Substantia nigra (tissue), 51 donors: ENCODE measurements at places on chromosomes 1 and 21.

GRCh38 chr1:183270541-183271141 is 84.6 kb downstream of the LAMC2 start:
- no peak for DNase-seq

DNA sequence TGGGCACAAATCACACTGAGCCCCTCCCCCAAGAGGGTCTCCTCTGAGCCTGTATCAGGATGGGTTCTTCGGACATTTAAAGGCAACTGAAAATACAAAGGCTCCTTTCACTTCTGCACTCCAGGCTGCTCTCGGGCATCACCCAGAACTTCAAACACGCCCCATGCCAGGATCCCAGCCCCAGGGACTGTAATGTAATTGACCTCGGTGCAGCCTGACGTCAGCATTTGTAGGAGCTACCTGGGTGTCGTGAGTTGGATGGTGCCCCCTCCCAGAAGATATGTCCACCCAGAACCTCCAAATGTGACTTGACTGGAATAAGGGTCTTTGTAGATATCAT is 95.2 kb downstream of the PSMG1 start:
- no peak for DNase-seq

DNA sequence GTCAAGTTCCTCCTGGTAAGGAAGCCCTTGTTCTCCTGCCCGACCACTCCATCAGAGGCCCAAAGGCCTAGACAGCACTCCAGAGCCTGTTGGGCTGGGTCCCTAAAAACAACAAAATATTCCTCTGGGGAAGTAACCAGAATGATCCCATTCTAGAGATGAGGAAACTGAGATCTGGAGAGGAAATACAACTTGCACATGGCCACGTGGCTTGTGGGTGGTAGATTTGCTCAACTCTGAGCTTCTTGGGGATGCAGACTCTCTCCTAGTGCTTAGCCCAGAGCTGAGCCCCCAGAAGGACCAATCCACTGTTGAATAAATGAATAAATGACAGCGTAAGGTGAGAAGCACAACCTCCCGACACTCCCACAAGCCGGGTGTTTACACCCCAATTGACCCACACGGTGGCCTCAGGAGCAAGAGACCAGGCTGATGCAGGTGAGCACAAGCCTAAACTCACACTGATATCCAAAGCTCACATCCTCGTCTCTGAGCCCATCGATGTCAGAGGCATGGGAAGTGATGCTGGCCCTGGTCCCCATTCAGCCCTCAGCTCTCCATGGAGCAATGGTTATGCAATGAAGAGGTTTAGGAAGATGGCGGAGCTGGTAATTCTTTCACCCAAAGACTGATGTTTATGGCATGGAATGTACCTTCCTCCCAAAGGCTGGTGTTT is 172.5 kb upstream of the EDN2 start:
- no peak for DNase-seq

DNA sequence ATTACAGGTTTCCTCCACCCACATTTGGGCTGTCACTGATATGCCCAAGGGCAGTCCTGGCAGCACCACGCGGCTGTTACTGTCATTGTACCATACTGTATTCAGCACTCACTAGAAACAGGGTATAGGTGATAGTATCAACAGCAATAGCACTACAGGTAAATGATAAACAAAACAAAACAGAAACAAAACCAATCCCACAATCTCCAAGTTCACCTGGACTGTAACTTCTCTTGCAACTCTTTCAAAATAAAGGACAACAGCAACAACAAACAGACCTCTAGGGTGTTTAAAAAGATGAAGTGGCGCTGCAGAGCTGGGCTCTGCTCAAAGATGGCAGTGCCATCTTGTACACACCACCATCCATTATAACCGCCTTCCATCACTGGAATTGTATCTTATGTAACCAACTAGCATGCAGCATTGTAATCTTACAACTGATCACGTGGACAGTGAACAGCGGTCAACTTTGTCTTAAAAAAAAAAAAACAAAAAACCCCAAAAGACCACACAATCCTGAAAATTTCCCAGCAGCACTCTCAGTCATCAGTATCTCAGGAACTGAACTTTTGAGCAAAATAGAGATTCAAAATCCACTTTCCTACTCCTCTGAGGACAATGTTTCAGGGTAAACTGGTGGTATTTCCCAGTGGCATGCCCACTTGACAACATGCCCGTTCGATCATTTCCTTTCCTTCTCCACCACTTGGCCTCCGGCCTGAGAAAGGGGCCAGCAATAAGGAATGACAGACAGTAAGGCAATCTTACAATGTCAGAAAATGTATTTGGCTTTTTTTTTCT is 3.8 kb downstream of the IRF2BP2 start:
- no peak for DNase-seq

DNA sequence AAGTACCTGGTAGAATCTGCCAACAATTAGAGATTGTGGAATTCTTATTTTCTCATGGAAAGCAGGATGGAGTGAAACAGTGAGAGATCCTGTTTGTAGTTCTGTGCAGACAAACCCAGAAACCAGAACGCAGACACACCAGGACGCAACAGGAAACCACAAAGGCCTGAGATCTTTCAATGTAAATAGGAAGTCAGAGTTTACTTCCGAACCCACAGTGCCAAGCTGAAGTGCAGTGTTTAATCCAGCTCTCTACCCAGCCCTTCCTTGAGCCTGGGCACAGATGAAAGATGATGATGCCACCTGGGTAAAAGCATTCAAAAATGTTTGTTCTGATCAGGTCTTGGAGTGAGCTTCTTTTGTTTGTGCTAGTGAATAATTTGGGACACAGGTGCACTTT is 244.2 kb upstream of the HOOK1 start:
- DNase-seq: peak; percentile 17

DNA sequence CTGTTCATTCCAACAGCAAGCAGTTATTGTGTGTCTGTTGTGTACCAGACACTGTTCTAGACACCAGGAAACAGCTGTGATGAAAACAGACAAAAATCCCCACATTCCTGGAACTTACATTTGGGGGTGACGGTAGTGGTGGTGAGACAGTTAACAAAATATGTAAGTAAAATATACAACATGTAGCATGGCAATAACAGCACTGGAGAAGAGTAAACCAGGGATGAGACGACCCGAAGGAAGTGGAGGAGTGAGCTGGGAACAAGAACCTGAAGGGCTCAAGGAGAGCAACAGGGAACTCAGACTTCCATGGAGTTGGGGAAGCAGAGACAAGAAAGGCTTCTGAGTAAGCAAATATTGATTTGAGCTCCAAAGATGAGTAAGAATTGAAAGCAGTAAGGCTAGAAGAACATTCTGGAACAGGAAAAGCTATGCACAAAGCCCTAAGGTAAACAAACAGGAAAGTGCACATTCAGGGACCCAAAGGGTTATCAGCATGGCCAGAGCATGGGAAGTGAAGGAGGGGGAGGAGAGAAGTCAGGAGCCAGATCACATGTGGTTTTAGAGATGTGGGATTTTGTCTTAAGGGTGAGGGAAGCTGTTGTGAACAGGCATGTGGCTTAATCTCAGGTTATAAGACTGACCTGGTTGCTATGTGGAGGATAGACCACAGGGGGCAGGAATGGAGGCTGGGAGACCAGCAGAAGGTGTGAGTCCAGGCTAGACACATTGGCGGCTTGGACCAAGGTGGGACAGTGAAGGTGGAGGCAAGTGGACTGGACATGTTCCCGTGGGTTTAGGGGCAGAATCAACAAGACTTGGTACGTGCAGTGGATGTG is 7.3 kb downstream of the CSF1 start:
- DNase-seq: no peak

DNA sequence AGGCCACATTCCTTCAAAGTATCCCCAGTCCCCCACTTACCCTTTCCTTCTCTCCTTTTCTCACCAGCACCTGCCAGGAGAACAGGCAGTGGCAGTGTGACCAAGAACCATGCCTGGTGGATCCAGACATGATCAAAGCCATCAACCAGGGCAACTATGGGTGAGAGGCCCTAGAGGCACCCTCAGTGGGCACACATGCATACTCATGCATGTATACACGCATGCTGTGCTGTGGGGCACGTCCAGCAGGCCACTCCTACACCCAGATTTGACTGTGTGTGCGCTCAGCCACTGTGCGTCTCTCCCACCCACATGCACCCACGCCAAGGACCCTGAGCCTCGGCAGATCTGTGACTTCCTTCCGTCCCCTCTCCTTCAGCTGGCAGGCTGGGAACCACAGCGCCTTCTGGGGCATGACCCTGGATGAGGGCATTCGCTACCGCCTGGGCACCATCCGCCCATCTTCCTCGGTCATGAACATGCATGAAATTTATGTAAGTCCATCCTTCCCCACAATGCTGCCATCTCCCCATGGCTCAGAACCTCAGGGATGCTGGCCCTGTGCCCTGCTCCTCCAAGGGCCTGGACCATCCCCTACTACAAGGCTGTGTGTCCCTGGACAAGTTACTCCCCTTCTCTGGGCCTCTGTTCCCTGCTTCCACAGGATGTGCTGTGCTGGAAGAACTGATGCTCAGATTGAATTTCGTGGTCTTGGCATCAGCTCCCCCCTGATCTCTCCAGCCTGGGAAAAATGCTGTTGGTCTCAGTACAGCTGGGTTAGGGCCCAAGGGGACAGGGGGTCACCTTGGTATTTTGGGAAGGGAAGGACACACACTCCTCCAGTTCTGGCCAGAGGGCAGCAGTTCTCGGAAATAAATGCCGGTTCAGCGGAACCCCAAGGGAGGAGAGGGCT is 7.0 kb downstream of the TINAGL1 start:
- DNase-seq: no peak

DNA sequence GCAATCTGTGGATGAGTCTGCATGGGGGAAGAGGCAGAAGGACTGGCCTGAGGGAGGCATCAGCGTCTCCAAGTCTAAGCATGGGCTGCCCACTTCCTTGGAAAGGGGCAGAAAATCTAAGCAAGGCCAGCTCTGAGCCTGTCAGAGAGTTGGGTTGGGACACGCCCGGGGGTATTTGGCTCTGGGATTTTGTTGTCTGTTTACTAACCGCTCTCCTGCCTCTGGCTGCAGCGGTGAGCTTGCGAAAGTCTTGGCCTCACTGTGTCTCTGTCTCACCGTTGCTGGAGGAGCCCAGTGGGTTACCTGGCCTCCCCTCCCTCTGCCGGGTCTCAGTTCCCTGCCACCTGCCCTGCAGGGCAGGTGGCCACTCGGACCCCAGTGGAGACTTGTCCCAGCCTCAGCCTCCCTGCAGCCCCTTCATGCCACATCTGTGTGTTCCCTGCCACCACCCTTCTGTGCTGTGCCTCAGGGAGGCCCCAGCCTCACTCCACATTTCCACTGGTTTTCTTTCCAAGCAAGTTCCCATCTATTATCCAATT is 33.7 kb downstream of the EDN2 start:
- DNase-seq: no peak

DNA sequence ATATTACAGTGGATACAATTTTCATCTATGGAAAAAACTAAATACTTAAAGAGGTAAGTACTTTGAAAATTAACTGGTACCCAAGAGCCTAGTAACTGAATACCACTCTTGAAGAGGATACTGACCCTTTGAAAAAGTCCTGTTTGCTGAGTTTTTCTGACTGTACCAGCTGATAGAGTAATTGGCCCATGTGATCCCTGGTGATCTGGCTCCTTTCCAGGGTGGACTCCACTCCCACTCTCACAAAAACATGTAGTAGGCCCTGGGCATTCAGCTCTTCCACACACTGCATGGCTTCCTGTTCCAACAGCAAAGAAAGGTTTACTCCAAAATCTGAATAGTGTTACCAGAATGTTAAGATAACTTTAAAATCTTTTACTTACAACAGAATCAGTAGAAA is 53.6 kb upstream of the HP1BP3 start:
- DNase-seq: no peak

- no peak for DNase-seq
These were observed 249.8 kb downstream of the NRIP1 start for GRCh38 chr21:14814991-14815390.

GRCh38 chr1:218817691-218818465 is 355.8 kb upstream of the LYPLAL1 start:
- DNase-seq: no peak

DNA sequence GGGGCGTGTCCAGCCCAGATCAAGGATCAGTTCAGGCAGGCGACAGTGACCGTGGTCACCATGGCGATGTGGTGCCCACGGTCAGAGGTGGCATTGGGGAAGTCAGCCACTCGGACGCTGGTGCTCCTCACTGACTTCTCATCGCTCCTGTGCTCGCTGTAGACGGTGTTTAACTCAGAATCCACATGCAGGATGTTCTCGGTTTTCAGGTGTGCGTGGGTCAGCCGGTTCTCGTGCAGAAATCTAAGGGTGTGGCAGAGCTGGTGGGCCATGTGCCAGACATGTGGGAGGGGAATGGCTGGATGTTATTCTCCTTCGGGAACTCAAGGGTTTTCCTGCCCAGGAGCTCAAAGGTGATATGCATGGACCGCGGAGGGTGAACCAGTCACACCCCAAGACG is 11.7 kb downstream of the OR2AJ1 start:
- DNase-seq: no peak

DNA sequence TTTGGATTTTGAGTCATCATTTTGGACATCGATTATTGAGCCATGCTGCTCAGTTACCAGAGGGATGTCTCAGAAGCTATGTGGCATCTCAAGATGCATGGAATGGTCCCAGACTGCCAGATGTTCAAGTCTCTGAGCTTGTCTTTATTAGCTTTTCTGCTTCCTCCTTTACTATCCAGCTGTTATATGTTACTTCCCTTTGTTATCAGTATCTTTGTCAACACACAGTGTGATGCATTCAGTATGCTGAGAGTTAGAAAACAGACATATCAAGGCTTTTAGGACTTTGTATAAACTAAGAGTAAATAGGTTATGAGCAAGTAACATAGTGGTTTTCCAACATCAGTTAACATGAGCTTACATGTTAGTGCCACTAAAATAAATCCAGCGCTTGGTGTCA is 474.5 kb downstream of the DSCAM start:
- no peak for DNase-seq

DNA sequence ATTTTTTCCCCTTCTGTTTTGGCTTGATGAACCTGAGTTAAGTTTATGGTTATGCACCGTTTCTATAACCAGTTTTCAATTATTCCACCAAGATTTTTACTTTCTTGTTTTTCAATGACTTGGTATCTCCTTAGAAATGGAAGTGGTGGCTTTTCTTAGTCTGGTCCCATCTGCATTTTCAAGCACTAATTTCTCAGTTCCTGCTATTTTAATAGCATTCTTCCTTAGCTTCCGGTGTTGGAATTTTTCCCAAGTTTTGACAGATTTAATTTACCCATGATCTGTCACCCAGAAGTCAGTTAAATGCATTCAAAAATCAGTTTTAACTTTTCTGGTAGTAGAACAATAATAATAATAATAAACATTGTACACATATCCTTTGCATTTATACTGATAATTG is 184.6 kb upstream of the OLFM3 start:
- DNase-seq: no peak

- DNase-seq: no peak
These were observed 153.3 kb upstream of the SGIP1 start for GRCh38 chr1:66380452-66381212.

- DNase-seq: no peak
These were observed 138.8 kb downstream of the NTMT2 start for GRCh38 chr1:170284512-170284911.
